ENCODE measurements at places on chromosomes 12 and 14.

- DNase-seq, result no peak
Observed at GRCh38 chr14:36065831-36066230, 110.7 kb downstream of the PTCSC3 start.

- no peak for DNase-seq
Observed at GRCh38 chr14:34875031-34875922, at the start of gene BAZ1A. TSS of gene BAZ1A (minus strand) at chr14:34875360. CDS start at chr14:34874604, 756 bp downstream.

DNA sequence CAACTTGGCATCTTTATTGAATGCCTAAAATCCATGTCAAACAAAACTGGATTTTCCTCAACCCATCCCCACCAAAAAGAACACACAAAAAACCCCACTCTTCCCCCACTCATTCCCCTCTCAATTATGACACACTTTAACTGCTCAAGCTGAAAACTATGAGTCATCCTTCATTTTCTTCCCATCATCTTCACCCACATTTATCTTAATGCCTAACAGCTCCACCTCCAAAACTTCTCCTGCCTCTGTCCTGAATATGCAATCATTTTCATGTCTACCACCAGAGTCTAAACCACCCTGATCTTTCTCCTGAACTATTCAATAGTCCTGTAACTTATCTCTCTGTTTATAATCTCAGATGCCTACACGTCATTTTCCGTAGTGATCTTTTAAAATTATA is 239.7 kb downstream of the BCAT1 start:
- no peak for DNase-seq

GRCh38 chr14:66224492-66225178 is 261.5 kb upstream of the CCDC196 start:
- no peak for DNase-seq

All from activated T-cell treated with anti-CD3 and anti-CD28 coated beads for 1 hour (primary cell).